Stomach (tissue), 19 donors: ENCODE measurements at places on chromosomes 12 and 14. TPM values are rescaled to one million over a fixed set of nuclear protein-coding genes. Genes with fewer than 3 reads are reported as not detected.

DNA sequence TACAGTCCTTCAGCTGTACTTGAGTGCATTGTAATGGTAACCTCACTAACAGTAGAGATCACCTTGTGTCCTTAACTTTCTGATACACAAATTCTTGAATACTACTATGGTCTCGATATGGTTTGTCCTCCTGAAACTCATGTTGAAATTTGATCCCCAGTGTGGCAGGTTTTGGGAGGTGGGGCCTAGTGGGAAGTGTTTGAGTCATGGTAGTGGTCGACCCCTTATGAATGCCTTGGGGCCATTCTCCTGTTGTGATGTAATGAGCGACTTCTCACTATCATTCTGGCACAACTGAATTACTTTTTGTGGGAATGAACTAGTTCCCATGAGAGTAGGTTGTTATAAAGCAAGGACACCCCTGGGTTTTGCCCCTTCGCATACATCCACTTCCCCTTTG, 52.3 kb downstream of the IPO8 start:
- no peak for DNase-seq

DNA sequence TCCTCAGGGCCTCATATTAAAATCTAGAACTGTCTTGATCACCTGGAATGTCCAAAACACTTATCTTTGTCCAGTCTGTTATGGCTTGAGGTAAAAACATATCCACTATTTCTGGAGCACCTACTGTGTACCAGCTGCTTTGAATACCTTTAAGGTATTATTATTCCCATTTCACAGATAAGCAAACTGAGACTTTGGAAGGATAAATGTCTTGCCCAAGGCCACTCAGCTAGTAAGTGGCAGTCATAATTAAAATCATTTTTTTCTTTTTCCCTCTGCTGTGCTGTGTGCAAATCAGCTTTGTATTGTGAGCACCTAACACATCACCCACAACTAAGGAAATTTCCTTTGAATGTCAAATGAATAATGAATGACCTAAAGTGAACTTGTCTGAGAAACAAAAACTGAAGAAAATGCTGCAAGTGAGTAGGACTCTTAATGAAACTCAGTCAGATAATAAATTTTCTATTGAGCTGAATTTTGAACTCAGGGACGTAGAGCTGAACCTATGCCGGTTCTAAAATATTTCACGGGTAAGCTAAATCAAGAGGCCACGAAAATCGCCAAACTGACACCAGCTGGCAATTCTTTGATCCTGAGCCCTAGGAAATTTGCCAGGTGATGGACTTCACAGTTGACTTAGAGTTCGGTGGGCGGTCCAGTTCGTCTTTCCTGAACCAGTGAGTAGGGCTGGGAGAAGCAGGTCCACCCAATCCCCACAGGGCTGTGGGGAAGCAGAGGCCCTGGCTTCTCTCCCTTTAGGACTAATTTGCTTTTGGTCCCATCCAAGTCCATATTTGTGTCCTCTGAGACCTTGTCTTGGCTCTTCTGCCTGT, 159.7 kb upstream of the PWP1 start:
- DNase-seq = no peak

- DNase-seq = no peak
Measured at GRCh38 chr14:100606687-100607610, 19.7 kb upstream of the BEGAIN start.

Gene GPR84
- total RNA-seq = not detected

DNA sequence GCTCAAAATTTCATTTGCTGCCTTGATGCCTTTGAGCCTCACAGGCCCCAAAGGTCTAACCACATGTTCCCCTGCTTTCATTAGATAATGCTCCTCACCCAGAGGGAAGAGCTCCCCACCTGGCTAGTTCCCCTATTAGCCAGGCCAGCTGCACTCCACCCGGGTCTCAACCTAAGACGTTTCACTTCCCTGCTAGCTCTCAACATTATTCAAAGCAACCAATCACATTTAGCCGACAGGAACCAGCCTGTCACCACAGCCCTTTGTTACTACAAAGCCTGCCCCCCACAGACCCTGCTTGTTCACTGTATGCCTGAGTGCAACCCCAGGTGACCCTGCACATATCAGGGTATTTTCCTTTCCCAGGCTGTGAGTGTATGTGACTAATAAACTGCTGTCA, 78.6 kb downstream of the SLC15A5 start:
- DNase-seq = no peak

DNA sequence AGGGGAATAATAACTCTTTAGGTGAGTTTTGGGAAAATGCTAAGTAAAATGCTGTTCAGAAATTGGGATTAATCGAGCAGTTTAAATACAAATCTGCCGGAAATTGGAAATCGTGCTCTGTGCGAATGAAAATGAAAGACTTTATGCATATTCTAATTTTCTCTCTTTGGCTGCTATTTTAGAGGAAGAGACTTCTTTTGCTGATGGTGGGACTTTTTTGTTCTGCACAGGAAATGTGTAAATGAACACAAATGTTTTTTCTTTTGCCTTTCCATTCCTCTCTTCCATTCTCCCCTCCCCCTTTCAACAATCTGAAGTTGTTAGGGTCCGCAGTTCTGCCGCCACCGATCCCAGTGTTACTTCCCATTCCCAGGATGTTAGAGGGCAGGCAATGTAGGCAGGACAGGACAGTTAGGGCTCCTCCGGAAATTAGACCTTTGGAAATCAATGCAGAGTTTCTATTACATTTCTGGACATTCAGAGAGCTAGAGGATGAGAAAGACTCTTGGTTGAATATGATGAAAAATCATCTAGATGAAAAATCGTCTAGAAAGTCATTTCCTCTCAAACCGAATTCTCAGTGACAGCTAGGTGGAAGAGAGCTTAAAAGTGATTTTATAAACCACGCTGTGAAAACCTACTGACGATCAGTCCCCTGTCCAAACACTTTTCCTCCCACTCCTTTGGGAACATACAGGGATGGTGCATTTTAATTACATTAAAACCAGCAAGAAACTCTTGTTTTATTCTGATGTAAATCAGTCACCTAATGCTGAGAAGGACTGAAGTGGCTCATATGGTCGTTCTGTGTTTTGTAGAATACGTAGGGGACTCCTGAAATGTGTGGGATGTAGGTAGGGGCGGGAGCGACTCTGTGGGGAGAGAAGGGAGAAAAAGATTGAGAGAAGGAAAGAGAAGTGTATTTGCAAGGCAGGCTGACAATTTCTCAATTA, 17.8 kb downstream of the FOXG1 start:
- no peak for DNase-seq

- DNase-seq = no peak
Measured at GRCh38 chr14:99609245-99610170, 5.5 kb upstream of the CCDC85C start.

GRCh38 chr14:54459106-54459505, 17.9 kb upstream of the CNIH1 start:
- DNase-seq = no peak

DNA sequence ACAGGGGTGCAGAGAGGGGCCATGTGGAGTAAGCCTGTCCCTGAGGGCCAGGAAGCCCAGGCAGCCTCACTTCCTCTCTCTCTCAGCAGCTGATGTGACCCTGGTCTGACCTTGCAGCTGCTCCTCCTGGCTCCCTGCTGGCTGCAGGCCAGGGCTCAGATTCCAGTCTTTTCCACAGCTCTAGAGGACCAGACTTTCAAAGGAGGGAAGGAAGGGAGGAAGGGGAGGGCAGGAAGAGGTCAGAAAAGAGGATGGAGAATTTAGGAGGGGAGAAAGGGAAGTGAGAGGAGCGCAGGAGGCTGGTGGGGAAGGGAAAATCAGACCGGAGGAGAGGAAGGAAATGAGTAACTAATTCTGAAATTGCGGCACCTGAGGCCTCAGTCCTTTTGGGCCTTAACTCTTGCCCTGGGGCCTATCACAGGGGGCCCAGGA, 40.9 kb upstream of the VASH1 start:
- DNase-seq = peak; percentile 85

Gene HCAR3
- total RNA-seq = not detected

DNA sequence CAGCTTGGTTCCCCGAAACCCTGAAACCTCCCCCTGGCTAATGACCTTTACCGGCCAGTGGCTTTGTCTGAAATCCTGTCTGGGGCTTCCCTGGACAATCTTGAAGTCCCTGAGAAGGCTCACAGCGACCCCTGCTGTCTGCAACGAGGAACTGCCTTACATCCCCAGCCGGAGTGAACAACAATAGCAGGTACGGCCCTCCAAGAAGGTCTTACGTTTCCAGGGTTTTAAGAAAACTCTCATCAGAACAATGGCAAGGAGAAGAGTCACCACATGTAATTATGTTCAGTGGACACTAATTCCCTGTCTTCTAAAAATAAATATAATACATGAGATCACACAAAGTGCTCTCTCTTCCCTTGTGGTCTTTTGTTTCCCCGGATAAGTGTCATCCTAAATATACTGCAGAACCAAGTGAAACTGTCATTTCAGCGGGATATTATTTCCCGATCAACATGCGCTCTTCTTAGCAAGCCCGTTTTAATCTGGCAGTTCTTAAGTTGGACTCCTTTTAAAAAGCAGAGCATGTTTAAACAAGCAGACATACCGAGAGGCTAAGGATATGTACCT, 53.3 kb downstream of the RBM19 start:
- peak; percentile 60 for DNase-seq

DNA sequence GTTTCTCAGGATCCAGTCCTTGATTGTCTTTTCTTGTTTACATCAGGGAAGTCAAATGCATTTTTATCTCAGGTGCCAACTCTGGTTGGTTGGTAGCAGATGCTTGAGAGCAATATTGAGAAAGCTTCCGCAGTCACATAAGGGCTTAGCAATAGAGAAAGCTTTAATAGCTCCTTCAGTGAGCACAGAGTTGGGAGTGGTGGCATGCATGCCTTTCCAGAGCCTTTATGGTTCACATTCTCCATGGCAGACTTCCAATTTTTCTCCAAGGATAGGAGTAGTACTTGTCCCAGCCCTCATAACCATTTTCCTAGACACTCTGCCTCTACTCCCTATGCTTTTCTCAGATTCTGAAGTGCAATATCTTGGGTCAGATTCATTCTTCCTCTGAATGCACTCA, 280.4 kb downstream of the AEBP2 start:
- no peak for DNase-seq

GRCh38 chr12:69553628-69554248, 31.5 kb upstream of the CCT2 start:
- peak; percentile 75 for DNase-seq

DNA sequence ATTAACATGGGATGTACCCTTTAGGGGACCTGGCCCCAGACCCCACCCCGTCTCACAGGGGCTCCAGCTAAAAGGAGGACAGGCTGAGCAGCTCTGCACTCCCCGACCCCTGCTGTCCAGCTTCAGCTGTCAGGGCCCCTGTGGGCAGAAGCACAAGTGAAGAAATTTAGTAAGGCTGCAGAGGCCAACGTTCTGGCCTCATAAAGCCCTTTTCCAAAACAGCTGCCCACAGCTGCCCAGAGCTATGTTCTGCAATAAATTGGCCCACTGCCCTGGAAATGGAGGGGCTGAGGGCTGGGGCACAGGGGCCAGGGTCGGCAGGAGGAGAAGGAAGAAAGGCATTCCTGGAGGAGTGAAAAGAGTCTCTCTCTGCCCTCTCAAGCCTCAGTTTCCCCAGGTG, 357.1 kb downstream of the BCL11B start:
- DNase-seq = no peak

DNA sequence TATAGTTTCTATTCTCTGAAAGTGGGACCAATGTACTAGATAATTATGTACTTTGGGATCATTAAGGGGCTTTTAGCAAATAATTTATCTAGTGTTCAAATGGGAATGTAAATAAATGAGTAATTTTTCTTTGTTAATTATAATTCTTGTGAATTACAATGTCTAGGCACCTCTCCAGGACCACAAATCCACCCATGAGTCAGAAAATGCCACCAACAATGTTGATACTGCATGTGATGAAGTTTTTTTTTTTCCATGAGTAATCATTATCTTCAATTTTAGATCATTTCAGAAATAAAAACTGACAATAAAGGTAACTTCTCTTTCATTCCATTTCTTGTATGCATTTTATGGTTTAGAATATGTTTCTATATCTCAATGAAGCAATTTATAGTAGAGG, 470.3 kb downstream of the VRK1 start:
- no peak for DNase-seq
